Suppressor macrophage (primary cell): ENCODE measurements at places on chromosomes 16 and 17.

DNA sequence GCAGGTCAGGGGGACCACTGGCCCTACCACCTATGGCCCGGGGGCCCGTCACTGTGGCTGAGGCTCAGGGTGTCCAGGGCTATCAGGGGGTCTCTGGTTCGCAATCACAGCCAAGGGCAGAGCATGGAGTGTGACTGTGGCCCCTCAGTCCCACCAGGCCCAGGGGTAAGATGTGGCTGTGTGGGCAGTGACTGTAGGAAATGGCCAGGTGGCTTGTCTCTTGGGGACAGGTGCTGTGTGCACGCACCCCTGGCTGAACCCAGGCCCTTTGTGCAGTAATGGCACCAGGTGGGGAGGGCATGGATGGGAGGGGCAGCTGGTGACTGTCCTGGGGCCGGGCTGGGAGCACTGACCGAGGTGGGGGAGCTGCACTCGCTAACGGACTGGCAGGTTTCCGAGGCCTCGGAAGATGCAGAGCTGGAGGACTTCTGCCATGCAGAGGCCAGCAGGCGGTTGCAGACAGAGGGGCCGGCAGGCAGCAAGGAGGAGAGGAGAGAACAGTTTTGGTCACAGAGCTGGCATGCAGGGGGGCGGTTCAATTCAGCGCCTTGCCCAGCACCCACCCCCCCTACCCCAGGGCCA lies 18.8 kb downstream of the IL34 start:
- no peak for DNase-seq

DNA sequence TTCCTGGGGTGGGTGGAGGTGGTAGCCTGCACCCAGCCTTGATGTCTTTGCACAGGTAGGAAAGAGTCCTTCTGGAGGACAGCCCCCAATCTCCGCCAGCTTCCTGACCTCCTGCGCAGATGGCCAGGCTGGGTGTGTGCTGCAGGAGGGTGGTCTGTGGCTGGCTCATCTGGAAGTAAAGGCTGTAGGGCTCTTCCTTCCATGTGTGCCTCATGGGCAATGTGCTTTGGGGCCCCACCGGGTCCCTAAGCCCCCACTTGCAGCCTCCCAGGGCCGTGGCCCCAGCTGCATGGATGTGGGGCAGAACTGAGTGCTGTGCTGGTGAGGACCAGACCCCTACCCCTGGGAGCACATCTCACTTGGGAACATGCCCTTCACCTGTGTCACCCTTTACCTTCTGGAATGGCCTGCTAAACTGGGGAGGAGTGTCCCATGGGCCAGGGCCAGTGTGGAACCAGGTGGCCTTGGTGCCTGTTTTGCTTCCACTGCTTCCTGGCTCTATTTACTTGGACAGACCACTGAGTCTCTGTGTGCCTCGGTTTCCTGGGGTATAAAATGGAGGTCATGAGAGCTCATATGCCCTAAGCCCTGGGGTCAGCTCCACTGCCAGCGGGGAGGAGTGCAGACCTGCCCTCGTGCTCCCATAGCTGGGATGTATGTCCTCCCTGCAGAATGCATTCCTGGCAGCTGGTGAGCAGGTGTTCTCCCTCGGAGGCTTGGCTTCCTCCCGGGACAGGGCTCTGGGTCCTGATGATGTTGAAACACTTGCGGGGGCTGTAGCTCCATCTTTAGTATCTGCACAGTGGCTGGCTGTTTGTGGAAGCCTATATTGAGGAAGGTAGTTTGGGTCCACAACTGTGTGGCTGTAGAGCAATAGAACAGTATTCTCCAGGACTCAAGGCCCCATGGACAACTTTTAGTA lies 18.0 kb downstream of the MPRIP start:
- no peak for DNase-seq

GRCh38 chr16:26717826-26718225 lies 348.9 kb upstream of the C16orf82 start:
- DNase-seq, result no peak

- DNase-seq, result no peak
Observed at GRCh38 chr16:67163999-67164558, 466 bp upstream of the HSF4 start.

GRCh38 chr17:59892251-59892923 lies 356 bp downstream of the TUBD1 start:
- DNase-seq, result no peak

- DNase-seq, result peak; percentile 91
Observed at GRCh38 chr17:81254955-81255717, 16.0 kb downstream of the NDUFAF8 start.

DNA sequence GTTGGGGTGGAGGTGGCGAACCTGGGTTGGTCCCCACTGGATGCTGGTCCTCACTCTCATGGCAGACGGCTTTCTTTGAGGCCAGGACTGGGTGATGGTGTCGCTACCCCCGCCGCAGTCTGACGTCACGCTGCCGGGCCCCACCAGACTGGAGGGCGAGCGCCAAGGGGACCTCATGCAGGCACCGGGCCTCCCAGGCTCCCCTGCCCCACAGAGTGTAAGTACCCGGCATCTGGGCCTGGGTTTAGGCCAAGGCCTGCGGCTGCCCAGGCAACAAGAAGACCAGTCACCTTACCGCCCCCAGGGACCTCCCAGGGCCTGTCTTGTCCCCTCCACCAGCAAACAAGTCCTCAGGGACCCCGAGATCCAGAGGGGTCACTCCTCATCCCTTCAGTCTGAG lies 17.7 kb downstream of the FOXN1 start:
- DNase-seq, result no peak

GRCh38 chr17:7081341-7082062 lies 1.5 kb upstream of the CLEC10A start:
- DNase-seq, result no peak

GRCh38 chr17:39663688-39664580 lies 1.2 kb upstream of the TCAP start:
- no peak for DNase-seq

GRCh38 chr16:57773019-57773418 lies 29.3 kb downstream of the KIFC3 start:
- no peak for DNase-seq

DNA sequence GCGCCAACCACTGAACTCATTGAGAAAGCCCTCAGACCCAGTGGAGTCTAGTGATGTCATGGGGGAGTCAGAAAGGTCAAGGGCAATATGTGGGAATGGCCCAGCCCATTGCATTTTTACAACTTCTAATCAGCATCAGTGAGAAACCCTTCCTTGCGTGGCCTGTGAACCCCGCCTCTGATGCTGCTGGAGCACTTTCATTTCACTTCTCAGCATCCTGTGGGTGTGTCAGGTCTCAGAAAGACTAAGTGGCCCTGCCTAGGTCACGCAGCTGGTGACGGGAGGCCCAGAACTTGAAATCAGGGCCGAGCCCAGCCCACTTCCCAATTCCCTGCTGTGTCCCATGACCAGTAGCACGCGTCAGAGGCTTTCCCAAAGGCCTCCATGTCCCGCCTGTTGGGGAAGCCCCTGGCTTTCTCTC lies 6.1 kb downstream of the DNAI2 start:
- DNase-seq, result peak; percentile 88

GRCh38 chr16:17205279-17206211 lies 265.2 kb downstream of the XYLT1 start:
- DNase-seq, result no peak

DNA sequence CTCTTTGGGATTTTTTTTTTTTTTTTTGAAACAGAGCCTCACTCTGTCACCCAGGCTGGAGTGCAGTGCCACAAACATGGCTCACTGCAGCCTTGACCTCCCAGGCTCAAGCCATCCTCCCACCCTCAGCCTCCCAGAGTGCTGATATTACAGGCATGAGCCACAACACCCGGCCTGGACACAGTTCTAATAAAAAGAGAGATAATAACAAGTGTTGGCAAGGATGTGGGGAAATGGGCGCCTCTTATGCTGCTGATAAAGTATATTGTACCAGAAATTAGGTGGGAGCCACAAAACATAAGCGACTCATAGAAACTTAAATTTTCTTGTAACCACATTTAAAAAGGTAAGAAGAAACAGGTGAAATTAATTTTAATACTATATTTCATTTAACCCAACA lies 50.4 kb upstream of the FA2H start:
- DNase-seq, result no peak

- peak; percentile 12 for DNase-seq
Observed at GRCh38 chr17:44502598-44503146, 534 bp downstream of the GPATCH8 start.

- DNase-seq, result no peak
Observed at GRCh38 chr16:17437127-17437720, 33.5 kb downstream of the XYLT1 start.

- no peak for DNase-seq
Observed at GRCh38 chr16:88331989-88332920, 50.5 kb upstream of the ZNF469 start.

DNA sequence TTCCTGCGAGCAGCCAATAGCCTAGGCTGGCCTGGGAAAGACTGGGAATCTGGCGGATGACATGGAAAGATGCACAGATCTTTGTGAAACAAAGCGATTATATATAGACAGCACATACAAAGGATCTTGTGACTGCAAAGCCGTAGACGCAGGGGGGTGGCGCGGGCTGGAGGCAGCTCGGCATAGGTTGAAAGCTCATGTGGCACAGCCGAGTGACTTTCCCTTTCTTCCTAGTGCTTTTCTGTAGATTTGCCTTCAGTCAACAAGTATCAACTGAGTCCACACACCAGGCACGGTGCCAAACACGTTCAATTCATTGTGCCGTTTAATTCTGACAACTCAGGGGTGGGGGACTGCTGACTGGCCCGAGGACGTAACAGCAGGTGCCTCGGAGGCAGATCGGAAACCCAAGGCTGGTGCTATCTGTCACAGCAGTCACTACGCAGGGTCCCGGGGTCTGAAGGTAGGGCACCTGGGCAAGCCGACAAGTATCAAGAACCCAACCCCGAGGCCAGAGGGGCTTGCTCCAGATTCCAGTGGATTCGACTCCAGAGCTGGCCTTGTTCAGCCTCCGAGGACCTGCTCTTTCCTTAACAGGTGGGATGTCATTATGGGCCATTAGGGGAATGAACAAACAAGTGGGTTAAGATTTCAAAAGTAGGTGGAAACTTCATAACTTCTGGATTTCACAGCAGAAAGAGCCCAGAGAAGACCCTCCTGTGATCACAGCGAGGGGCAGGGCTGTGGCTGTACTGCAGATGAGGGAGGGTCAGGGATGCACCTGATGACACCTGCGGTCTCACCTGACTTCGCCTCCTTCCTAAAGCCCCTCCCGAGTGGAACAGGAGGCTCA lies 5.9 kb downstream of the PAM16 start:
- no peak for DNase-seq

GRCh38 chr16:678858-679813 lies 1.1 kb upstream of the STUB1 start:
- DNase-seq, result peak; percentile 80

- DNase-seq, result no peak
Observed at GRCh38 chr16:53261276-53261675, 173.0 kb upstream of the RBL2 start.

GRCh38 chr16:54927125-54928015 lies 3.3 kb upstream of the IRX5 start:
- DNase-seq, result no peak

DNA sequence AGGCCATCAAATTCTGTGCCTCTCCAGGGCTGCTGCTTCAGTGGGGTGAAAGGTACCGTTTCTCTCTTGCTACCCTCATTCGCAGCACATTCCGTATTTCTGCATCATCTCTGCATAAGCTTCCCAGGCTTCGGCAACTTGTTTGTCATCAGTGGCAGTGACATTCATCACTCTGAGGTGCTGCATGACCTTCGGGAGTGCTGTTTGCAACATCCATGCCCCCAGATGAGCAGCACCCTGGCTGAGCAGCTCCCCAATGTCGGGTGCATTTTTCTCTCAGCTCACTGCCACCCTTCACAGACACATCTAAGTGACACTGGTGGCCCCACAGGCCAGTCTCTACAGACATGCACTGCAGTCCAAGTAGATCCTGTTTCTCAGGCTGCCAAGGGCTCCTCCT lies 3.8 kb downstream of the CREBBP start:
- DNase-seq, result no peak

DNA sequence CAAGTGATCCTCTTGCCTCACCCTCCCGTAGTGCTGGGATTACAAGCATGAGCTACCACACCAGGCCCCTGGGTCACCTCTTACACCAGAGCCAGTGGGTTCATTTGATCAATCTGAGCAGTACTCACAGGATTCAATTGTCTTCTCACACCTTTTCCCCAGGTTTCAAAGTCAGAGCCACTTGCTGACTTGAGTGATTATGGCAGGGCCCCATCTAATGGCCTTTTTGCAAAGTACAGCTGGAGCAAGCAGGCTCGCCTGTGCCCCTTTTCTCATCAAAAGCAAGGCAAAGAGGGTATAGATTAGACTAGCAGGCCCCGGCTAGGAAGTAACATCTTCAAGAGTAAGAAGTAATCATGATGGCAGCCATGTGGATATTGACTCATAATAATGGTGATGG lies 114.8 kb upstream of the NOL11 start:
- DNase-seq, result peak; percentile 48
